ENCODE measurements at places on chromosomes 3 and 15. TPM values are rescaled to one million over a fixed set of nuclear protein-coding genes. Genes with fewer than 3 reads are reported as not detected.

- H3K4me3 ChIP-seq: no peak overlapping the region
- DNase-seq: no peak
- H3K27ac ChIP-seq: no peak overlapping the region
Measured at GRCh38 chr3:12487336-12487735, 3.1 kb downstream of the TSEN2 start.

The DTX3L gene
- total RNA-seq: 6.0 TPM

The TMPRSS7 gene
- not detected for total RNA-seq

The LCTL gene
- total RNA-seq: not detected

The FANCD2OS gene
- total RNA-seq: not detected

The RLBP1 gene
- total RNA-seq: not detected

- DNase-seq: no peak
- H3K4me3 ChIP-seq: no peak overlapping the region
- no peaks in the 10 kb centered on the region for H3K4me1 ChIP-seq
Measured at GRCh38 chr3:126003447-126004190, 34.6 kb downstream of the ROPN1B start.

The C3orf20 gene
- 0.13 TPM for total RNA-seq

DNA sequence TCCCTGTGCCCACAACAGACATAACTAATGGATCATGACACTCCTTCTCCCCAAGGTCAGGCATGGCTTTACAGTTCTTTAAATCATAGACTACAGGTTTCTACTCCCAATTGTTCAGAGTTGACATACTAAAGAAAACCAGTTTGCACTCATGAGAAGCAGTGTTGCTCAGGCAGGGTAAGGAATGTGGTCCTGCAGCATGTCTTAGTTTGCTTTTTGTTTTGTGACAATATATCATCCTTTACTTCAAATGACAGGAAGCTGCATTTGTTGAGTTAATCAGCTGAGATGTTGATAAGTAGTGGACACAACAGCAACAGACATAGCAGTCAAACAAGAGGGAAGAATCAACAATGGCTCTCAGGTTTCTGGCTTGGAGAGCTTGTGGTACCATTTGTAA is 267.5 kb downstream of the SLCO3A1 start:
- DNase-seq: no peak
- H3K4me1 ChIP-seq: peaks cover 15% of the 10 kb centered on the region
- H3K27me3 ChIP-seq: peaks cover 7% of the 10 kb centered on the region
- H3K4me3 ChIP-seq: no peak overlapping the region
- peaks cover 16% of the 10 kb centered on the region for H3K36me3 ChIP-seq

- no peaks in the 10 kb centered on the region for H3K27me3 ChIP-seq
- no peaks in the 10 kb centered on the region for H3K4me1 ChIP-seq
- H3K36me3 ChIP-seq: no peaks in the 10 kb centered on the region
- H3K4me3 ChIP-seq: no peak overlapping the region
Measured at GRCh38 chr3:154952553-154952952, 127.6 kb upstream of the MME start.

The DUOXA1 gene
- 1.9 TPM for total RNA-seq

DNA sequence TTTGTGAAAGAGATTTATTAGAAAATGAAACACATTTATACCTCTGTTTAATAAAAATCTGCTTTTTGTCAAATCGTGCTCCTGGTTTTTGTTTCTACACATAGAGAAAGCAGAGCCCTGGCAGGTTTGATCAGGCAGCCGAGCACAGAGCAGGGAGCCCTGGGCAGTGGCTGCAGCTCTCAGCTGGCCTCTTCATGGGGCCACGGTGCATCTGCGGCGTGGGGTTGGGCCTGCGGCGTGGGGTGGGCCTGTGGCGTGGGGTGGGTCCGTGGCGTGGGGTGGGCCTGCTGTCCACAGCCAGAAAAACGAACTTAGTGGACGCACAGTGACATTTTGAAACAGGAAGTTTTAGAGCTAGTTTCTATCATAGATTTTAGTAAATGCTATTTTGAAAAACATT is 10.6 kb downstream of the GOLGA6L2 start:
- no peak overlapping the region for H3K27ac ChIP-seq
- no peaks in the 10 kb centered on the region for H3K36me3 ChIP-seq
- no peaks in the 10 kb centered on the region for H3K27me3 ChIP-seq
- no peak for DNase-seq

- peak overlapping the region; percentile 20 for H3K4me3 ChIP-seq
- H3K27ac ChIP-seq: peak overlapping the region; percentile 93
- H3K27me3 ChIP-seq: peaks cover 16% of the 10 kb centered on the region
- H3K36me3 ChIP-seq: peaks cover 5% of the 10 kb centered on the region
- peaks cover 52% of the 10 kb centered on the region for H3K4me1 ChIP-seq
Measured at GRCh38 chr3:195116407-195117185, 154.4 kb downstream of the XXYLT1 start.

DNA sequence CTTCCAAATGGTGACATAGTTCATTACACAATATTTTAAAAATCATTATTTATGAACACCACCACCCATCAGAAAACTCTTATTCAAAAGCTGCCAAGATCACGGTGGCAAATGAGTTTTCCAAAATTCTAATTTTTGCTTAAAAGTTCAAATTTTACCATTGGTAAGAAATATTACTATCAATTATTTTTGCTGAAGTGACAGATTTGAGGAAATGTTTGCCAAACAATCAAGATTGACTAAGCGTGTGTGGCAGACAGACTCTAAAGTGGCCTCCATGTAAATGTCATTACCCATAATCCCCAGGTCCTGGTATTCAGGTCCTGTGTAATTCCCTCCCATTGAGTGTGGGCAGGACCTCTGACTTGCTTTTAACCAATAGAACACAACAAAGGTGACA is 35.0 kb downstream of the ZNF280D start:
- no peak overlapping the region for H3K27ac ChIP-seq
- no peaks in the 10 kb centered on the region for H3K27me3 ChIP-seq
- no peak overlapping the region for H3K4me3 ChIP-seq

- H3K4me3 ChIP-seq: no peak overlapping the region
- peaks cover 3% of the 10 kb centered on the region for H3K27me3 ChIP-seq
- H3K4me1 ChIP-seq: peaks cover 15% of the 10 kb centered on the region
- no peak overlapping the region for H3K27ac ChIP-seq
- no peak for DNase-seq
Measured at GRCh38 chr15:88083811-88084760, 172.5 kb downstream of the NTRK3 start.

DNA sequence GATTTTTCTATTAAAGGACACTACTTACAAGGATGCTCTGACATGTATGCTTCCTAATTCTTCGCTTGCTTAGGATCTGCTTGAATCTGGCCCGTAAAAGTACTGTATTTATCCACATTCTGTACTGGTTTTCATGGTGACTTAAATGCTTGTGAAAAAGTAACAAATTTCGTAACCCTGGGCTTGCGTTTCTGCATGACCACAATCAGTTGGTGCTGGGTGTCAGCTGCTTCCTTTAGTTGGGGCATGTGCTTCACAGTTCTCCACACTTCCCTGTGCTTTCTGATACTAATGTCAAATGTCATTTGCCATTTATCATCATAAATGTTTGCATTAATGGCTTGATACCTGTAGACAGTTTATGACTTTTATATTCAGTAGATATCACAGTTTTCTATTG is 218.4 kb upstream of the MLF1 start:
- H3K27ac ChIP-seq: no peak overlapping the region
- no peaks in the 10 kb centered on the region for H3K36me3 ChIP-seq
- no peaks in the 10 kb centered on the region for H3K27me3 ChIP-seq
- no peaks in the 10 kb centered on the region for H3K4me1 ChIP-seq
- H3K4me3 ChIP-seq: no peak overlapping the region
- DNase-seq: no peak

GRCh38 chr3:179853176-179853575 is 183.6 kb downstream of the PEX5L start:
- no peaks in the 10 kb centered on the region for H3K36me3 ChIP-seq
- no peak overlapping the region for H3K4me3 ChIP-seq
- no peaks in the 10 kb centered on the region for H3K27me3 ChIP-seq
- no peak overlapping the region for H3K27ac ChIP-seq

The C3orf52 gene
- 8.3 TPM for total RNA-seq

DNA sequence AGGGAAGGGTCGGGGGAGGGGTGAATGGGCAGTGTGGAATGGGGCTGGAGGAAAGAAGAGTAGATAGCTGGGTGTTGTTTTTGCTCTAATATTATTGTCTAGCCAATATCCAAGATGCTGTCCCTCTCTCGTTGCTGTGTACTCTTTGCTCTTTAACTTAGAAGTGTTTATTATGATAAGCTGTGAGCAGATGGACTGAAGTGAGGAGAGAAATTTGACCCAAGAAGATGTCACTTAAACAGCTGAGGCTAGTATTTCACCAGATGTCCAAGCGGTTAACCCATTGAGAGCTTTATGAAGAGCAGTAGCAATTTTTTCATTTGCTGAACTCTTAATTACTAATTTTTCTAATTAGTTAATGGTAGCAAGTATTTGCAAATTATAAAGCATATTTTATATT is 212.2 kb upstream of the TP63 start:
- peaks cover 3% of the 10 kb centered on the region for H3K27me3 ChIP-seq
- no peak for DNase-seq
- H3K27ac ChIP-seq: no peak overlapping the region
- H3K4me3 ChIP-seq: no peak overlapping the region
- peaks cover 5% of the 10 kb centered on the region for H3K4me1 ChIP-seq
- no peaks in the 10 kb centered on the region for H3K36me3 ChIP-seq

The CYP8B1 gene
- total RNA-seq: not detected

DNA sequence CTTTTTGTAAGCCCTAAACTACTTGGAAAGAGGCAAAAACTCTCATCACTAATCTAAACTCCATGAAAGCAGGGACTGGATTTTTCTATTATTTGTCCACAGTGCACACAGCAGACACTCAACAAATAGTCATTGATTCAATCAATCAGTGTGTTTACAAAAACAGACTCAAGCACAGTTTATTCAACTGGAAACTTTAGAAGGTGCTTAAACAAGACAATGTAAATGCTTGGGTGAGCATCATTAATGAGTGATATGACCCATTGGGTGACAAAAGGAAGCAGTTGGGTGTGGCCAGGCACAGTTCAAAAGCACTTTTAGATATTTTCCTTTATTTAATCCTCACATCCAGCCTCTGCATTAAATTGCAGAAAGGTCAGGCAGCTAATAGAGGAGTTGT is 32.0 kb upstream of the PPP4R2 start:
- H3K4me1 ChIP-seq: no peaks in the 10 kb centered on the region
- H3K27ac ChIP-seq: no peak overlapping the region
- H3K4me3 ChIP-seq: no peak overlapping the region
- no peak for DNase-seq

The MAP4 gene
- 155 TPM for total RNA-seq

- H3K27me3 ChIP-seq: no peaks in the 10 kb centered on the region
- no peaks in the 10 kb centered on the region for H3K36me3 ChIP-seq
- DNase-seq: no peak
- H3K27ac ChIP-seq: no peak overlapping the region
Measured at GRCh38 chr15:98397419-98397818, 250.9 kb upstream of the IGF1R start.

DNA sequence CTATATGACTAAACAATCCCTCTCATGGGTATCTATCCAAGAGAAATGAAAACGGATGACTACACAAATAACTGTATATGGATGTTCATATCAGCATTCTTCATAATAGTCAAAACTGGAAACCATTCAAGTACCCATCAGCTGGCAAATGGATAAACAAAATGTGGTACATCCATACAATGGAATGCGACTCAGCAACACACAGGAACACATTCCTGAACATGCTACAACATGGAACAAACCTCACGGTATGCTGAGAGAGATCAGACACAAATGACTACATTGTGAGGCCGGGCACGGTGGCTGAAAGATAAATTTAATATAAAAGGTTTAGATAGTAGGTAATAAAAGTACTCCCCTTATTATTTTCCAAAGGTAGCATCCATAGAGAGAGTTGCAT is 42.6 kb downstream of the CCR4 start:
- DNase-seq: no peak
- no peak overlapping the region for H3K4me3 ChIP-seq
- no peak overlapping the region for H3K27ac ChIP-seq
- peaks cover 8% of the 10 kb centered on the region for H3K36me3 ChIP-seq
- peaks cover 4% of the 10 kb centered on the region for H3K27me3 ChIP-seq

The TYRO3 gene
- 115 TPM for total RNA-seq

GRCh38 chr3:132785292-132785691 is 63.1 kb upstream of the NPHP3 start:
- no peak for DNase-seq
- H3K27ac ChIP-seq: no peak overlapping the region
- no peak overlapping the region for H3K4me3 ChIP-seq
- no peaks in the 10 kb centered on the region for H3K4me1 ChIP-seq
- no peaks in the 10 kb centered on the region for H3K27me3 ChIP-seq

DNA sequence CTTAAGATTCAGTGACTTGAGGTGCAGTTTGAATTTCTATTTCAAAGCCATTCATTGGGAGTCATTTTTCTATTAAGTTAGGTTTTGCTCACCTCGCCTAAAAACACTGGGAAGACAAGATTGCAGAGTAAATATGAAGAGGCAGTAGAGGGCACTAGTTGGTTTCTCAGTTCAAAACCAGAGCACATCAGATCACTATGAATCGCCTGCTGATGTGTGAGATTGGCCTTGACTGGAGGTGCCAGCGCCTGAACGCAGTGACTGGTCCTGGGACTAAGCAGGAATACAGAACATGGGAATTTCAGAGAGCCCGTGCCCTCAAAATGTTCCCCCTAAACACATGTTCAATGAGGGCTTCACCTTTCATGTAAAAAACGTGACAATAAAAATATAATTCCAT is 229.0 kb downstream of the ITPR1 start:
- H3K4me3 ChIP-seq: no peak overlapping the region
- no peaks in the 10 kb centered on the region for H3K36me3 ChIP-seq

The EXD1 gene
- not detected for total RNA-seq

DNA sequence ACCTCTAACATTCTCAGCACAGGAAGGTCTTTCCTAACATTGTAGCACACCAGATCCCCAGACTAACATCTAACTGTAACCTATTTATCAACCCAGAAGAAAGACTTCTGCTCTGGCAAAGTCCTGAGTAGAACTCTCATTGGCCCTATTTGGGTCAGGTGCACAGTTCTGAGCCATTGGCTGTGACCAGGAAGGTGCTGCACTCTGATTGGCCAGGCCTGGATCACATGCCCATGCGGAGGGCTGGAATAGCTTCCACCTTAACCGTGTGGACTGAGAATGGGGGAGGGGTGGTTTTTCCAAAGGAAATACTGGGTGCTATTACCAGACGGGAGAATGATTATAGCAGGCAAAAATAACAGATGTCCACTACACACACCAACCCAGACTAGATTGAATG is 11.5 kb downstream of the FEZF2 start:
- H3K27ac ChIP-seq: no peak overlapping the region
- H3K36me3 ChIP-seq: no peaks in the 10 kb centered on the region
- peaks cover 6% of the 10 kb centered on the region for H3K4me1 ChIP-seq
- H3K27me3 ChIP-seq: peaks cover 3% of the 10 kb centered on the region
- no peak overlapping the region for H3K4me3 ChIP-seq

DNA sequence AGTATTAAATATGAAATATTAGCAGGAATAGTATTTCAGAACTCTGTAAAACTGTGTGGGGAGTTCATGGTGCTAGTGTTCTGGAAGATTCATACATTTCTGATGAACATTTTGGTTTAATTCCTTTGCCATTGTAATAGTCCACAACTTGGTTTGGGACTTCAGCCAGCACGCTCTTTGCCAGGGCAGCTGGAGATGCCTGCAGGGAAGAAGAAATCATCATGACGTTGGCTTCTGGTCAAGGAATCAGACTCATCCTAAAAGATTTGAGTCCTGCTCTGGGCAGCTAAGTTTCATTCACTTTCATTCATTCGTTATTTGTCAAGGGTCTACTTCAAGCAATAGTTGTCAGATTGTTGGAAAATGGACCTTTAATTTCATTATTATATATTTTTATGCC is 32.4 kb upstream of the MRPL3 start:
- H3K4me3 ChIP-seq: no peak overlapping the region
- H3K27ac ChIP-seq: no peak overlapping the region
- no peak for DNase-seq
- no peaks in the 10 kb centered on the region for H3K4me1 ChIP-seq

The INAFM2 gene
- total RNA-seq: 17.7 TPM

All from endothelial cell (in vitro differentiated cells).